Stimulated activated CD8-positive, alpha-beta memory T cell treated with anti-CD3 and anti-CD28 coated beads, Interleukin-15, amount 100 ng/mL, for 24 hours (primary cell): ENCODE measurements at places on chromosomes 1 and 21.

GRCh38 chr1:30906631-30907441, 1.7 kb downstream of the SDC3 start:
- no peak for DNase-seq

- no peak for DNase-seq
These were observed 14.2 kb downstream of the COL6A1 start for GRCh38 chr21:45995686-45996179.

- DNase-seq: no peak
These were observed 73.2 kb upstream of the BMP8A start for GRCh38 chr1:39418236-39418635.

DNA sequence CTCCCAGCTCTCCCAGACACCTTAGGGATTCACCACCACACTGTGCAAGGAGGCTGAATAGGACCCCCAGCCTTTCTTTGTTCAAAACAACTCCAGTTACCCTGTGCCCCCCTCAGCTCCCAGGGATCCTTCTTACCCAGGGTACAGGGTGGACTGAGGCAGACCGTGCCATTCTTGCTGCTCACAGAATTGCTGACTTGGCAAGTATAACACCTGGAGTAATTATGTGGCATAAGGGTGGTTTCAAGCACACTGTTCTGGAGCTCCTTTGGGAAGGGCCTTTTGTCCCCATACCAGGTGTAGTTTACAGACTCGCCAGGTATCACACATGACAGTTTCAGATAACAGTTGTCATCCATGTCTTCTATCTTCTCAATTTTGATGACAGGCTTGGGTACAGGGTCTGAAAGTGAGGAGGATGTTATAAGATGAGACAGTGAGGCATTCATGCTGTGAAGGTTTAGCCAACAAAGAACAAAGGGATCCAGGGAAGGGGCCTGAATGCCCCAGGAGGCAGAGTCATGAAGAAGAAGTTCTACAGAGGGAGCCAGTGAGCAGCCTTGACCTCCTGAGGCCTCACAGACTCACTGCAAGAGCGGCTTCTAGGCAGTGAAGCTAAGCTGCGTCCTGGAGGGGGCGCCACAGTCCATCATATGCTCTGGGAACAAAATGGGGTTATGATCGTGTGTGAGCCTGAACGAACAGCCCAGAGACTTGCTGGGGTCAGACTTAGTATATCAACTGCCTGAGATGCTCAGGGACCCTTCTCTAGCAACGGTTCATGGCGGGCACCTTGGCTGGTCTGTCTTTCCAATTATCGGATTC, 30.3 kb downstream of the CD48 start:
- peak; percentile 61 for DNase-seq

DNA sequence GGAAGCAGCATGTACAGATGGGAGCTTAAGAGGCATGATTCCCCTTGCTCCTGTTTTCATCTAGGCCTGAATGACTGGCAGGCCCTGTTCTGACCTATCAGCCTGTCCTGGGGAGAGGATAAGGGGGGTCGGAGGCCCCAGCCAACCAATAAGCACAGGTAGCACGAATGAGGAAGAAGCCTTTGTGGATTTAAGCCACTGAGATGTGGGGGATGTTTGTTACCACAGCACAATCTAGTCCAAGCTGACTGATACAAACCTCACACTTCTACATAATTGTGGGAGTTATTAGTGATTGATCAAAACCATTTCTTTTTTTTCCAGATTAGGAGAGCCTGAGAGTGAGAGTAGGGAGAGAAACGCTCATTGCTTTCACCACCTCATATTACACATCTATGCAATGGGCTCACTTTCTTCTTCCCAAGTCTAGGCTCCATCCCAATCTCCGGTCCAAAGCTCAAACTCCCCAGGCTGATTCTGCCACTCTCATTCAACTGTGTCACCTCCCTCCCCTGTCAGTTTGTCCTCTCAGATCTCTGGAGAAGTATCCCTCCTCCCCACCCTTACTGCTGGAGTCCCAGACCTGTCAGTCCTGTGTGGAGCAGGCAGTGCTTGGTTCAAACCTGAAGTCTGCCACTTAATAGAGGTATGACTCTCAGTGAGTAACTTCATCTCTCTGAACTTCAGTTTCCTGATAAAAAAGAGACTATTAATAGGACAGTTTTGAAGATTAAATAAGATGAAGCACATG, 220.5 kb downstream of the PTPRU start:
- DNase-seq: no peak

- DNase-seq: no peak
These were observed 76.2 kb downstream of the CD46 start for GRCh38 chr1:207828046-207828445.

DNA sequence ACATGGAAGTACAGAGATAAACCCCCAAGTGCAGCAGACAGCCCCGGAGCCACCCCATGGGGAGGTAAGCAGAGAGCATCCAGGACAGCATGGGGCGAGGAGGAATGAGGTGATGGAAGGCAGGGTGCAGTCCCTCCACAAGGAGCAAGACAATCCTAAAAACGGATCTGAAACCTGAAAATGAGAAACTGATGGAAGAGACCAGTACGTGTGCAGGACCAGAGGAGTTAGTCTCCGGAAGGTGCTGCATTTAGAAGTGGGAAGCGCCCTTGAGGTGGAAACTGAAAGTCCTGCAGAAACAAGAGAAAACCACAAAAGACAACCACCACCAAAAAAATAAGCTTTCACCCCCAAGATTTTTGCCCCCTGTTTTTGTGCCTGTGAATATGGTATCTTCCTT, 17.4 kb upstream of the DDOST start:
- DNase-seq: no peak

GRCh38 chr1:202944438-202944921, 13.6 kb downstream of the ADIPOR1 start:
- DNase-seq: no peak

GRCh38 chr1:7885513-7886404, 32.9 kb upstream of the UTS2 start:
- no peak for DNase-seq

DNA sequence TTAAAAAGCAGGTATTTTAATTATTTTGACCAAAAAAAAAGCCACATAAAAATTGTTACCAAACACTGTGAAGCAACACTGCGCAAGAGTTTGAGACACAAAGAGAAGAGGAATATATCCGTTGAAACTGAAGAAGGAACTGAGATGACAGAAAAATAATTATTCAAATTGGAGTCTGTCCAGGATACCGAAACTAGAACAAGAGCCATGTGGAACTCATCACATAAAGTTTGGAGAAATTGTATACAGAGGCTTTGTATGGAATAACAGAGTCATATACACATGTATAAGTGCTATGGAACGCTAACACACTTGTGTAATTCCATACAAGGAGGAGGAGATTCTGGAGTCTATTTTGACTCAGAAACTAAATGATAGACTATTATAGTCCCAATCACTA, 675.1 kb upstream of the ADGRL2 start:
- DNase-seq: no peak

DNA sequence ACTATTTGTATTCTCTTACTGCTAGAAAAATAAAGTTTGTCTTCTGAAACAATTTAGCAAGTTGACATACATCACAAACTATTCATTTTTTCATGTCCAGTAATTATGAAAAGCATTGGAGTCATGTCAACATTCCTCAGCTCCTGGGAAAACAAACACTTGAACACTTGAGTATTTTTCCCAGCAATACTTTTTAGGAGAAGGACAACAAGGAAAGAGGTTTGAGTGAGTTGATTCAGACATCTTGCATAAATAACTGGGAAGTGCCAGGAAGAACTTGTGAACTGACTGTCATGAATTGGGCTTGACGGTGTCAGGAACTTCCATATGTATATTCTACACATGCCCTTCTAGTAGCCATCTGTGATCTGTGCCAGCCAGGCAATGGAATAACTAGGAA, 195.6 kb downstream of the HMCN1 start:
- DNase-seq: no peak
